Gastroesophageal sphincter (tissue), 4 donors: ENCODE measurements at places on chromosomes 3 and 15.

- ATAC-seq = no peak
These were observed 1.9 kb upstream of the EID1 start for GRCh38 chr15:48876057-48876456.

DNA sequence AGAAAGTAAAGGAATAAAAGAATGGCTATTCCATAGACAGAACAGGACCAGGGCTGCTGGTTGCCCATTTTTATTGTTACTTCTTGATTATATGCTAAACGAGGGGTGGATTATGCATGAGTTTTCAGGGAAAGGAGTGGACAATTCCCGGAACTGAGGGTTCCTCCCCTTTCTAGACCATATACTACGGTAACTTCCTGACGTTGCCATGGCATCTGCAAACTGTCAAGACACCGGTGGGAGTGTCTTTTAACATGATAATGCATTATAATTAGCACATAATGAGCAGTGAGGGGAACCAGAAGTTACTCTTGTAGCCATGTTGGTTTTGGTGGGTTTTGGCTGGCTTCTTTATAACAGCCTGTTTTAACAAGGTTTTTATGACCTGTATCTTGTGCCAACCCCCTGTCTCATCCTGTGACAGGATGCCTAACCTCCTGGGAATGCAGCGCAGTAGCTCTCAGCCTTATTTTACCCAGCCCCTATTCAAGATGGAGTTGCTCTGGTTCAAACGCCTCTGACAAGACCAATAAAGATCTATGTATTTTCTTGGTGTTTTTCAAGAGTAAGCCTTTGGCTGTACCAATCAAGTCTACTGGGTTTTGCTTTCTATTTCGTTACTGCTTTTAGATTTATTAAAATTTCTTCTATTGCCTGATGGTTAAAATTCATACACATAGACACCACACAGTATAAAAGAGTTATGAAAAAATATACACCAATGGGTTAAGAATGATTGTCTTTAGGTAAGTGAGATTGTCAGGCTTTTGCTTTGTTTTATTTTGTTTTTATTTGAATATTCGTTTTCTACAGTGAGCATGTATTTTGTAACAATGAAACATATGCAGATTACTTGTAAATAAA is 37.4 kb upstream of the CTDSPL start:
- no peak for ATAC-seq

DNA sequence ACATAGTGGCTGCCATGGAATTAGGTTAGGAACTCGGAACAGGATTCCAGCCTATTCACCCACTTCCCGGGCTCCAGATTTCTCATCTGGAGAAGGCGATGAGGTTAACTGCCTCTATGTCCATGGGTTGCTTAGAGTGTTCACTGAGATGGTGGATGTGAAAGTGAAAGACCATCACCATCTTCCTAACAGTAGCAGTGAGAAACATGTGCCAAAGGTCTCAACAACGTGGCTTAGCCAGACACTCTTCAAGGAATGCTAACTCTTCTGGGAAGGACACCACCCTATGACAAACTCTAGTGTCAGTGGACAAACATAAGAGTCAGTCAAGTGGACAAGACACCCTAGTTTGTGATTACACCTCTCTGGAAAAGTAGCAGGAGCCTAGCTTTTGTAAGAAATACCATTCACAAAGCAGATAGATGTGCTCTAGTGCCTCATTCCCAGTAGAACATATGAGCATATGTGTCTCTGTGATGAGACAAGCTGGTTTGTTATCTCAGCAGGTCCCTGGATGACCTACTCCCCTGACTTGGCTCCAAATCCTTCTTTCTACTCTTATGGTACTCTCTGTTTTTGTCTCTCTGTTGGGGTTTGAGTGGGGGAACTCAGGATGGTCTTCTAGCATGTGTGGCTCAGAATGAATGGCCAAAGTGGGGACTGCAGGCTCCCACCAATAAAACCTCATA is 210.2 kb upstream of the WNT5A start:
- no peak for ATAC-seq

GRCh38 chr3:30332196-30333021 is 274.0 kb upstream of the TGFBR2 start:
- no peak for ATAC-seq

- ATAC-seq = no peak
These were observed 217.7 kb downstream of the MEIS2 start for GRCh38 chr15:36882487-36883131.

GRCh38 chr3:118116991-118117390 is 917.7 kb downstream of the IGSF11 start:
- no peak for ATAC-seq

DNA sequence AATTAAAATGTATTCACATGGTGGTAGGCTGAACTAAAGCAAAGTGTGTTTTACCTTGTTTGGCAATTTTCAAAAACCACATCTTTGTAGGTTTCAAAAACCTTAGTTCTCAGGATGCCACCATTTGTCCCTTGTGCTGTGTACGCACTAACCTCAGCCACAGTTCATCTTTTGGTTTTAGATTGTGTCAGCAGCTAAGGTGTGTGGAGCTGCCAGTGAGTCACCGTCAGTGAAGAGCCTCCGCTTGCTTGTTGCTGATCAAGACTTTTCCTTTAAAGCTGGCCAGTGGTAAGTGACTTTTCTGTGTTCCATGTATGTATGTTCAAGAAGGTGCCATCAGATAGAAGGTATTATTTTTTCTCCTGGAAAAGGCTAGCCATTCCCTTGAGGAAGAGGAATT is 21.1 kb downstream of the OXNAD1 start:
- ATAC-seq = no peak

GRCh38 chr3:16828815-16829214 is 55.9 kb upstream of the PLCL2 start:
- no peak for ATAC-seq

- ATAC-seq = no peak
These were observed 55.6 kb upstream of the ACAN start for GRCh38 chr15:88747631-88748030.

- ATAC-seq = no peak
These were observed 65.6 kb downstream of the ZNF609 start for GRCh38 chr15:64525828-64526530.

- ATAC-seq = no peak
These were observed 228.9 kb upstream of the MRPL3 start for GRCh38 chr3:131731709-131732108.

DNA sequence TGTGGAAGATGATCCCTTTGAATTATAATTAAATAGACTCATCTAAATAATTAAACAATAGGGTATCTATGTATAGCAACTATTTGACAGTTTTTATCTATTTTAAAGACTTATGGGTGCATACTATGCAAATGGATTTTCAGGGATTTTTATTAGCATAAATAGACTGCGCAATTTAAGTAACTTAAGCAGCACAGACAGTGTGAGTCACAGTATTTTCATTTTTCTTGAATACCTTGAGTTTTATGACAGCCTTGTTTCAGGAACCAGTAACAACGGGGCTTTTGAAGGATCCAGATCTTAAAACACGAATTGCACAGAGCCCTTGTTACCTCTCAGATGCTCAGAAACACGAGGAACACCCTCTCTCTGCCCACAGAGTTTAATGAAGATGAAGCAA is 175.5 kb upstream of the CD96 start:
- ATAC-seq = no peak

DNA sequence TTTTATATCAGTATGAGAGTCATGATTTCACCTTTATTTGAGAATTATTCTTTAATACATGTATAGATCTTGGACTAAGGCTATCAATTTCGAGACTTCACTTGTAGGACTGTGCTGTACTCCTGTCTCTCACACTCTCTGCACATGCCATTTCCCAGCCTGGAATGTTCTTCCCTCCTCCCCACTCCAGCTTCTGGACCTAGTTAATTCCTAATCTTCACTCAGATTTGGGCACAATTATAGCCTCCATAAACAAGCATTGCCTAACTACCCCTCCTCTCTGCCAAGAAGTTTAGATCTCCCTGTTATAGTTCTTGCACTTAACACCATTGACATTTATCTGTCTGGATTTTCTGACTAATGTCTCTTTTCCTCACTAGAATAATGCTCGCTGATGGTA is 88.3 kb downstream of the FHIT start:
- no peak for ATAC-seq

DNA sequence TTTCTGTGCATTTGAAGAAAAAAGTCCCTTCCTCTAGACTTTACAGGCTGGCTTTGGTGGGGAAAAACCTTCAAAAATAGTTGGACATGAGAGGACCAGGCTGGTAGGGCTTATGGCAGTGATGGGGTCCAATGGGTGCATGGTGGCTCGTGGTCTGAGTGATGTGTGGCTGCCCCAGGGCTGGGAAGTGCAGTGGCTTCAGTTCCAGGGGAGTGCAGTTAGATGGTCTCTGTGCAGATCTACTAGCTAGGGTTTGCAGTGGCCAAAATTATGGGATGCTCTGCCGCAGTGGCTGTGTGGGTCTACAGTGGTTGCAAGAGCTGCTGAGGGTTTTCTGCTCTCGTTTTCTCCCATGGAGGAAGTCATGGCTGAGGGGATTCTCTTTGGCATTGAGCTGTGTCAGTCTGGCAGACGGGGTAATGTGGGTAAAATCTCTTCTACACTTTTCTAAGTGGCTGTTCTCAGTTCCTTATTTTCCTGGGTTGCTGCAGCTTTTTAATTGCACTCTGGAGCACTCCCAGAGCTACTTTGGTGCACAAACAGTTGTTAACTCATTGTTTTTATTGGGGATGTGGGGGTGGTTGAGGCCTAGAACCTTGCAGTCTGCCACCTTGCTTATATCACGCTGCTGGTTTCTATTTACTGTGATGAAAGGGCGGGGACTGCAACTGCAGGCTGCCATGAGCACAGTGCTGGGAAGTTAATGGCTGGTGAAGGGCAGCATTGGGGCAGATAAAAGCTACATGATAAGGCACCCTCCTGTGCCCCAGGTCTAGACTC is 1324.6 kb downstream of the NSUN3 start:
- no peak for ATAC-seq

DNA sequence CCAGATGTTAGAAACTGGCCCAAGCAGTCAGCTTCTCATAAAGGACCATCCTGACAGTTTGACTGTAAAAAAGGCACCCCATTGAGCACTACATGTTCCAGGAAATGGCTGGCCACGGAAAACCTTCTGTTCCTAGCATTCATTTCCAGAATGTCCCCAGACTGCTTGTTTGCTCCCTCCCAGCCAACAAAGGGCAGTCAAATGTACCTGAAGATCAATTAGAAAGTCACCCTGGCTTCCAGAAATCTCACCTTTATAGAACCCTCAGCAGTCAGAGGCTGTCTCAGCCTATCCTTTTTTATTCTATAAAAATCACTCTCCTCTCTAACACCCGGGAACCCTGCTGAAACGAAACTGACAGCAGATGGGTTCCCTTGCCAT is 784 bp upstream of the SAMMSON start:
- ATAC-seq = no peak

- no peak for ATAC-seq
These were observed 31.7 kb upstream of the UTS2B start for GRCh38 chr3:191362037-191362436.

- peak; percentile 79 for ATAC-seq
These were observed 96.9 kb upstream of the TBL1XR1 start for GRCh38 chr3:177294221-177294620.
